ENCODE measurements at places on chromosomes 7 and 10.

- DNase-seq = no peak
These were observed 97.0 kb downstream of the MICALL2 start for GRCh38 chr7:1362301-1362700.

- DNase-seq = no peak
These were observed 36.6 kb downstream of the FAM53B start for GRCh38 chr10:124707551-124707950.

DNA sequence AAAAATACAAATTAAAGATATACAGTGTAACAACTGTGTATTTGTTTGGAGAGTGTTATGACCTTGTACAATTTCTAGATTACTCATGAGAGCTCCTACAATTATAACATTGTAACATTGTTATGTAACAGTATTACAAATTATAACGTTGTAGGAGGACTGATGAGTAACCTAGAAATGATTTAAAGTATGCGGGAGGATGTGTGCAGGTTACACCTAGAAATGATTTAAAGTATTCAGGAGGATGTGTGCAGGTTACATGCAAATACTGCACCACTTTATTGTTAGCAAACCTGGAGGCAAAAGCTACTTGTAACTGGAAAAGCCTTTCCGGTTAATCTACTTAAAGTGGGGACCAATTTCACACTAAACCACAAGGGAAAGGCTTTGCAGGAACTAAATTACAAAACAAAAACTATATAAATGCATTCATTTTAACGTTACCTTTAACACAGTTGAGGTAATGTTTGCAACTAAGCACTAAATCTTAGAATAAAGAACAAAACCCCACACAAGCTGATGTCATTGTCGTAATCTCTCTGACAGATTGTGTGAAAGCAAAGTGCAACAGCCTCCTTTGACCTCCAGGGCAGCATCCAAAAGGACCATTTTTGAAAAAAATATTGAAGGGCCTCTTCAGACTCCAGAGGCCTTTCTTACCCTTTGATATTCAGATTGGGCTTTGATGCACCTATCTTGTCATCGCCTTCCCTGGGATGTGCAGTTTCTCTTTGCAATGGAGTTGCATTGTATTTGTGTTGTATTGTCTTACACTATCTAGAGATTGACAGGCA is 522.1 kb upstream of the FOXK1 start:
- DNase-seq = no peak

DNA sequence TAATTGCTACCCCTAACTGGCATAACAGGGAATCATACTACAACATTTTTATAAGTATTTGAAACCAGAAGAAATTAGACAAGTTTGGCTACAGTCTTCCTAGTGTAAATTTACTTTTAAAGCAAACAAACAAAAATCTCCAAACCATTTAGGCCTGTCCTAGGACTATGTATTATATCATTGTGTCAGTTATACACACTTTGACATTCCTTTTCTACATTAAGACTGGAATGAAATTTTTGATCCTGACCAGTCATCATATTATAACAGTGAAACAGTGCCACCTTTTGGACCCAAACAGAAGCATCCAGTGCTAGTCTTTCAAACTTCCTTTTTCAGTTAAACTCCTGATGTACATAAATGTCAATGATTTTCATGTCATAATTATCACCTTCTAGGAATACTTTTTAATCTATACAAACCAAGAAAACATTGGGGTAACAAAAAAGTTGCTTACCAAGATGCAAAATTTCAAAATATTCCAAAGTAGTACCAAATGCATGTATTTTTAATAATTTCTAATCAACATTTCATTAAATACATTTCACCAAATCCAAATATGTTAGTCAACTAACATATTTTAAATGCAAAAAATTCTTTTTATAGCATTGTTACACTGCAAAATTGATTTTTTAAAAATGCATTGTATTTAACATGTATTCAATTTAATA is 75.7 kb downstream of the IMMP2L start:
- peak; percentile 58 for DNase-seq

GRCh38 chr10:86371116-86371515 is 4.5 kb upstream of the GRID1 start:
- no peak for DNase-seq

DNA sequence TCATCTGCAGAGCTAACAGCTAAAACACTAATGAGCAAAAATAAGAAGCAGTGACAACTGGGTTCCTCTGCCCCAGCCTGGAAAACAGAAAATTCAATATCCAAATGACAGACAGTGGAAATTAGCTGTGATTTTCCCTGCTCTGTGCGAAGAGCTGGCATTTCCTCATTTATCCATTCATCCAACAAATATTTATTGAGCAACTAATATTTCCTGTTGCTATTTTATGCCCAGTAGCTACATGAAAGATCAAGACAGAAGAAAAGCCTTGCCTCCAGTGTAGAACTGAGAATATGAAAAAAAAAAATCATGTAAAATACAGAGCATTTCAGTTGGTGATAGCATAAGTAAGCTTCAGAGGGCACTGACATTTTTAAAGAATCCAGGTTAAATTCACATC is 140.9 kb downstream of the ABCA13 start:
- DNase-seq = no peak

- no peak for DNase-seq
These were observed 39.3 kb downstream of the RABGEF1 start for GRCh38 chr7:66779669-66780409.

DNA sequence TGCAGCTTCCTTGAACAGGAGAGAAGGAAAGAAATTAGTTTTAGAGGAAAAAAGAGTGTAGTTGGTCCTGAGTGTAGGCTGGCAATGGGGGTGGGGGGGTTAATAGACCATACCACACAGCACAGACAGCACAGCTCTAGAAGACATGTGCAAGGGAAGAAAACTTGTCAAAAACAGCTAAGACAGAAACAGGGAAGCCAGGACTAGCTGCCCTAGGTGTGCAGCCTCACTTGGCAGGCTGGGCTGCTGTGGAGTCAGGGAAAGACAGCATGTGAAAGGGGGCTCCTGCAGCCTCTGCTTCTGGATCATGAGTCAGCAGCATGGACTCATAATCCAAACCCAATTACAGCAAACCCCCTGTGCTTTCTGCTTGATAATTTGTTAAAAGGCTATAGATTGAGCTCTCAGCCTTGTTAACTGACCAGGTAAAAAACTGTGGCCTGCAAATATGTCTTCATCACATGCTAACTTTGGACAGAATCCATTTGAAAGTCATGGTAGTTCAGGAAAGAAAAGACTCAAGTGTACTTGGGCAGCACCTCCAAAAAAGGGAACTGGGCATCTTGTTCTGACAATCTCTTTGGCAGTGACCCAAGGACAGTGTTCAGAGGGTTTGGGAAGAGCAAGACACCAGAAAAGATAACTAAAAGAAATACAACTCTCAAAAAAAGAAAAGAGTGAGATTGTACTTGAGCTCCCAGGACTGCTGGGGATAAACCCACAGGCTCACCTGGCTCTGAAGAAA is 142.2 kb upstream of the VWC2 start:
- peak; percentile 51 for DNase-seq

GRCh38 chr10:86438091-86438749 is 71.6 kb upstream of the GRID1 start:
- no peak for DNase-seq

DNA sequence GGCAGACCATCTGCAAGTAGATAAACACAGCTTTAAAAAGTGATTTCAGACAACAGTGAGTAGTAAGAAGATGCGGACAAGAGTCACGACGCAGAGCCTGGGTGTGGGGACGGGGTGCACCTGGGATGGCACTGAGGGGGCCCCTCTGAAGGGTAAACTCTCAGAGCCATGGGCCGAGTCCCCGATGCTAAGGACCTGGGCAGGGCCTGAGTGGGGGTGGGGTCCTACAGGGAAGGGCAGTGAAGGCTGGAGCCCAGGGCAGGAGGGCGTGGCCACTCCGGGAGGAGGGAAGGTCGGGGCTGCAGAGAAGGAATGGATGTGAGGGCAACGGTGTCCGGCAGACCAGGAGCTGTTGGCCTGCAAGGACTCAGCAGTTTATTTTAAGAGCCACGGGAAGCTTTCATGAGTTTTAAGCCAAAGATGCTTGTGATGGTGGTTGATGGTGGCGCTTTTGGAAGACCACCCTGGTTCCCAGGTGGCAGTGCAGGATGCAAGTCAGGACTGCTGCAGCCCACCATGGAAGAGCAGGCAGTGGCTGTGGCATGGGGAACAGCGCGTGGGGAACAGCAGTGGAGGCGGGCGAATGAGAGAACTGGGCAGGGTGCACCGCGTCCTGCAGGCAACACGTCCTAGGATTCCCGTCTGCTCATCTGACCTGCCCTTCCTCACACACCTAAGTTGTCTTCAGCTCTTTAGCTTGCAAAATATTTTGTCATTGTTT is 296.8 kb downstream of the DNAJB6 start:
- DNase-seq = no peak

- peak; percentile 5 for DNase-seq
These were observed 119.4 kb downstream of the DYNC2I1 start for GRCh38 chr7:158975526-158976467.

- no peak for DNase-seq
These were observed 317.7 kb upstream of the SEMA3C start for GRCh38 chr7:81236560-81236959.

DNA sequence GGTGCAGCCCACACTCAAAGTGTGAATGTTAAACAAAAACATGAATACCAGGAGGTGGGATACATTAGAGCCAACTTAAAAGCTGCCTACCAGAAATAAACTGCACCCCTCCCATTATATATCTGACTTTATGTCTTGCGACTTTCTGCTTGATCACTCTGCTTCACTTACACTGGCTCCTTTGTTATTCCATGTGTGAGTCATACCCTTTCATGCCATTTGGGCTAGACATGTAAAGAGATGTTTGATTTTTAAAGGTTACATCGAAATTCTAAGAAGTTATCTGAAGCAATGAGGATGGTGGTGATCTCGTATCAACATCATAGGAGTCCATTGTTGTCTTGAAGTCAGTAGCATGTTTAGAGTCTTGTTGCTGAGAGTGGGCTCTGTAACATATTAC is 31.6 kb upstream of the ETV1 start:
- DNase-seq = no peak

- no peak for DNase-seq
These were observed 28.3 kb upstream of the AFAP1L2 start for GRCh38 chr10:114432566-114433093.

DNA sequence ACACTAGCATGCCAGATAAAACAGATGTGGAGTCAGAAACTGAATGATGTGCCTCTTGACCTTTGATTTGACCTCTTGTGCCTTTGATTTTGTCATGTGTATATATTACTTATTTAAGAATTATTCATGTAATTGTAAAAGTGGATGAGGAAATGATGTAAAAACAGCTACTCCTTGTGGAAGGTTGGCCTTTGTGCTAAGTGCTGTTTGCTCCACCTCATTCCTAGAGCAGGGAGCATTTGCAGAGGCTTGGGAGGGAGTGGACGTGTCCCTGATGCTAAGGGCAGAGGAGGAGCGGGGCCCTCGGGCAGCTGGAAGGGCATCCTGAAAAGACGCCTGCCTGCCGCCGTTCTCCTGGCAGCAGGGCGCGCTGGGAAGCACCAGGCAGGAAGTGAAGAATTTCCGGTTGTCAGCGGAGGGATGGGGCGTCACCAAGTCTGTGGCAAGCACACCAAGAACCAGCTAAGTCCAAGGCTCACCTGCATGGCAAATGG is 197.6 kb upstream of the ZNF32 start:
- no peak for DNase-seq

- no peak for DNase-seq
These were observed 767.7 kb downstream of the KCNMA1 start for GRCh38 chr10:76869931-76870330.

DNA sequence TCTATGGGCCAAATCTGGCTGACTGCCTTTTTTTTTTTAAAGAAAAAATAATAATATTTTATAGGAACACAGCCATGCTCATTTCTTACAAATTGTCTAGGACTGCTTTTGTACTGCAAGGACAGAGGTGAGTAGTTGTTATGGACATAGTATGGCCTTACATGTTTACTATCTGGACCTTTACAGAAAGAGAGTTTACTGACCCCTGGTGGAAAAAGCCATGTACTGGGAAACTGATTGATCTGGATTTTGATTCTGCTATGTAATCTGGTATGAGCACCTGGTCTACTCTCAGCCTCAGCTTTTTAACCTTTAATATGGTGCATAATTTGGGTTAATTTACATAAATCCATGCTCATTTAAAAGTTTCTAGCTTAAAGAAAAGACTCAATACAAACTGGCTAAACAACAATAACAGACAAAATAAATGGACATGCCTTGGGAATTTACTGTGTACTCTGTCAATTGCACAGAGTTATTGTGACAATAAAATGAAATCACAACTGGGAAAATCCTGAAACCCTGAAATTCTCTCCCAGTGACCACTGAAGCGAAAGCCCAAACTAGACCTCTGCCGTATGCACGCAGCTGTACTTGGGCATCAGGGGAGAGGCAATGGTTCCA is 260.7 kb downstream of the BMPER start:
- DNase-seq = peak; percentile 42

GRCh38 chr10:17244700-17245365 is 16.8 kb downstream of the VIM start:
- no peak for DNase-seq

DNA sequence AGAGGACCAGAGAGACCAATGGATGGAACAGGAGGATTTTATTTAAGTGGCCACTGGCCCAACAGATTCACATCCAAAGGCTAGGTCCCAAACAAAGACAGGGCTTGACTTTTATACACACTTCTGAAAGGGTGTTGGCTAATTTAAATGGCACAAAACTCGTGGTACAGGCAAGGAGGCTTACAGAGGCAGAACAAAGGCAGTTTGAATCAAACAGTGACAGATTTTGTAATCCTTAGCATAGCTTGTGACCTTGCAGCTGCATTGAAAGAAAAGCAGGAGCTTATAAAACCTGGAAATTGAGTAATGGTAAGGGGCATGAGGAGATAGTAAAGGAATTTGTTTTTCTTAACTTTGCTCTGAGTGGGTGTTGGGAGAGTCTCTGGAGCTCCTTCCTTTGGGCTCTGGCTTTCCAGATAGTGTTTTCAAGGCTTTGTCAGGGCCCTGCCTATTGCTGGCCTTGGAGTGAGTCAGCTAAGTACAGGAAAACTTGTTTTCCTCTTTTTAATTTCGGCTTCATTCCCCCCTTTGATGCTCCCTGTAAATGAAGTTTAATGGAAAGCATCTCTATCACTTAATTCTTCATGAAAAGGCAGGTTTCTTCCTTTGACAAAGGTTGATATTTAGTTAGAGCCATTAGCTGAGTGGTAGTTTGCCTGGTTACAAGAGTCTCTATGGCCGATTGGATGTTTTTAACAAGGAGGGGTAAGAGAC is 96.9 kb downstream of the TRIM24 start:
- no peak for DNase-seq

- no peak for DNase-seq
These were observed 71.6 kb downstream of the BTRC start for GRCh38 chr10:101425535-101425934.

- DNase-seq = no peak
These were observed 905 bp downstream of the C1GALT1 start for GRCh38 chr7:7183061-7183837.
